CD4-positive, alpha-beta T cell treated with Interleukin-17A for 4 hours (primary cell): ENCODE measurements at places on chromosomes 2 and 18.

GRCh38 chr2:120684289-120685065, 51.2 kb upstream of the GLI2 start:
- no peak for DNase-seq

GRCh38 chr2:95165030-95165370, 609 bp upstream of the ZNF2 start:
- DNase-seq: no peak

- DNase-seq: no peak
Measured at GRCh38 chr2:35946478-35946877, 409.1 kb upstream of the CRIM1 start.

DNA sequence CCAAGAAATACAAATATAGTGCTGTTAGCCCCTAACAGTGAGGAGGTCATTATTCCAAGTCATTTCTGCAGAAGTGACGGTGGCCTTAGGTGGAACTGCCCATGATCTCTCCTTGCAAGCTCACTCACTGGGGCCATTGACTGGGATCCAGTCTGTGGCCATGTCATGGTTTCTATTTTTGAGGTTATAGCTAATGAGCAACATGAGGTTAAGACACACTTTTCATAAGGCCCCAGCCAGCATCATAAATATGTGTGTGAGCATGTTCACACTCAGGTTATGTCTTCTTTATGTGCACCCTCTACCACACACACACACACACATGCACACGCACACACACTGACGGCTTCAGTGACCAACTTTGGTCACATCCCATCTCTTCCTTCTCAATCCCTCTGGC, 484 bp downstream of the AFF3 start:
- DNase-seq: peak; percentile 17

GRCh38 chr18:48546396-48546795, 7.6 kb downstream of the CTIF start:
- DNase-seq: no peak

- no peak for DNase-seq
Measured at GRCh38 chr18:9808295-9809241, 77.2 kb upstream of the TXNDC2 start.

DNA sequence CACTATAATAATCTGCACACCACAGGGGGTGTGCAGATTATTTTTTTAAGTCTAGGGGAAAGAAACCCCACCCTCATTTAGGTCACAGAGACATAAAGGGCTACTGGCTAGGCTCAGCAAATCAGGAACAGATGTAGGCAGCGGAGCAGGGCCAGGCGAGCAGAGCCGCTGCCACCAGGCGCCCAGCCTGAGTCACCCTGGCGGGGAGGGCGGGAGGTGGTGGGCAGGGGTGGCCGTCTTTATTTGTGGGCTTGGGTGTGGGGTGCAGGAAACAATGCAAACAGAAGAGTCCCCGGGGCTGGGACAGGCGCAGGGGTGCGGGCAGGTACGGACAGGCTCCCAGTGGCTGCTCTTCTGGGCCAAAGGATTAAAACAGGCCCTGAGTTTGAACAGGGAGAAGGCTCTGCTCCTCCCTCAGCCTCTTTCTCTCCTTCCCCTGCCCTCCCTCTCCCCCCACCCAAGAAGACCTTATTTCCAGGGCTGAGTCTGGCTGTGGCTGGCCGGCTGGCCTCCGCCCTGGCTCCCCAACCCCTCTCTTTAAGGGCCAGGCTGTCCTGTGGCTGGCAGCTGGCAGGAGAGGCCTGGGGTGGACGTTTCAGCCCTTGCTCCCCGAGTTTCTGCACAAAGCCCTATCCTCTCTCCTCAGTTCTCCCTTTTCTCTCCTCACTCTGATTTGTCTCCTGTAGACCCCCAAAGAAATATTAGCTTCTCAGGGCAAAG, 142.9 kb upstream of the SMAD2 start:
- DNase-seq: no peak

GRCh38 chr2:97645112-97645694, 659 bp upstream of the COX5B start:
- DNase-seq: no peak

GRCh38 chr2:62996534-62997186, 54.0 kb upstream of the OTX1 start:
- DNase-seq: no peak

GRCh38 chr2:238569507-238570195, 142.9 kb downstream of the ASB1 start:
- no peak for DNase-seq

DNA sequence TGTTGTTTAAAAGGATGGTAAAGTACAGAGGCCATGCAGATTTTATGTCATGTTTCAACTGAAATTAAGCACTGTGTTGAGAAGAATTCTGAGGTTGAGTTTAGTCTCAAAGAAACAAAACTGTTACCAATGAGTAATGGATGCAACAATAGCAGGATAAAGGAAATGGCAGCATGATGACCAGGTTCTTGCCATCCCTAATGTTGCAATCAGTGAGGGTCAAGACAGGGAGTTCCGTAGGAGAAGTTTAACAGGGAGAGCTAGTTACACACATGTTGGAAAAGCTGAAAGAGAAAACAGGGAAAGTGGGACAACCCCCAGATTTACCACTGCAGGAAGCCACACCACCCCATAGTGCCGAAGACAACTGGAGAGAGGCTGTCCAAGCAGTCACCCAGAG, 343.8 kb upstream of the EPHA4 start:
- DNase-seq: no peak

DNA sequence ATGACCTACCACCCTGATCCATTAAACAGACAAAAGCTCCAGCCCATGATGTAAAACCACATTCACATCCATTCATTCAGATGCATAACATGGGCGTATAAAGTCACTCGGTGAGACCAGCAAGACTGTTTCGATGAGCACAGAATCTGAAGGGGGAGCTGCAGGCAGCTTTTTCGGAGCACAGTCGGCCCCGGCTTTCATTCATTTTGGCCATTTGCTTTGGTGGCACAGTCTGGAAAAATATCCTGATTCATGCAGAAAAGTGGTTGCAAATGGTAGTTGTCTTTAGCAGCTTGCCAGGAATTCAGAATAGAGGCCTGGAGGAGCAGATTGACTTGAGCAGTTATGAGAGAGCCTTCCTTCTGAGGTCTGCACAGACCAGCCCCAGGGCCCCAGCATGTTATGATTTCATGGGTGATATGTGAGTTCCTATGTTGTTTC, 11.2 kb downstream of the ARID5A start:
- DNase-seq: no peak

DNA sequence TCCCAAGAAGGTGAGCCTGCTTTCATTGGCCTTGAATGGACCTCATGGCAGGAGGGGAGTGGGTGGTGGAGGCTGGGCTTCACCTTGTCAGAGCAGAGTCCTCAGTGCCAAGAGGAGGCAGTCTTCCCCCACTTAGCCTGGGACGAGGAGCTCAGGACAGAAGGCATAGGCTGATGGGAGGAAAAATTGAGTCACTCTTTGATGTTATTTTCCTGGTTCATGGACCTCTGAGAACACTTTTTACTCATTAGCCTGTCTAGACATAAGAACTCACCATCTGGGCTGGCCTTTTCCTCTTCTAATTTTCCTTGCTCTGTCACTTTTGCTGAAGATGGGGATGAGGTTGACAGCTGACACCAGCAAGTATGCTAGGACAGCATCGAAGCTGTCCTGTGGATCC, 225.7 kb upstream of the TNP1 start:
- DNase-seq: no peak

DNA sequence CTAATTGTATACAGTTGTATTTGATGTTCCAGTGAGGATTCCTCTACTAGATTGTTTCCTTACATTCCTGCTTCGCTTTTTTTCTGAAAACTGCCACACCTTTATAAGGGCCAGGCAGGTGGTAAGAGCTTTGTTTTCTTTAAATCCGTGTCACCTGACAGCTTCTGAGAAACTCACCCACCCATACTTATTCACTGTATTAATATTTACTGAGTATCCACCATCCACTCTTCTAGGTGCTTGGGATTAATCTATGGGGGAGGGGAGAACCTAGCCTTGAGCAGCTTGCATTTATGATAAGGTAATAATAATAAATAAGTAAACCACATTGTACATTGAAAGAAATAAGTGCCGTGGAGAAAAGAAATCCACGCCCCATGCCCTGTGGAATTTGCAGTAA, 174.7 kb upstream of the AGAP1 start:
- no peak for DNase-seq

- DNase-seq: no peak
Measured at GRCh38 chr18:25145731-25146511, 206.0 kb downstream of the ZNF521 start.
